Activated CD8-positive, alpha-beta memory T cell treated with anti-CD3 and anti-CD28 coated beads for 36 hours (primary cell): ENCODE measurements at places on chromosomes 11 and 22. TPM values are rescaled to one million over a fixed set of nuclear protein-coding genes. Genes with fewer than 3 reads are reported as not detected.

ANKK1 gene
- total RNA-seq, result 0.08 TPM

LRRC4C gene
- total RNA-seq, result not detected

OR4A16 gene
- total RNA-seq, result not detected

DMC1 gene
- total RNA-seq, result 14.7 TPM

DNAJC24 gene
- 22.7 TPM for total RNA-seq

WBP2NL gene
- total RNA-seq, result 0.36 TPM
